ENCODE measurements at places on chromosomes 2 and 18.

- H3K36me3 ChIP-seq = no peaks in the 10 kb centered on the region
- no peaks in the 10 kb centered on the region for H3K4me1 ChIP-seq
- H3K27ac ChIP-seq = no peak overlapping the region
- H3K27me3 ChIP-seq = no peaks in the 10 kb centered on the region
- DNase-seq = no peak
- no peak overlapping the region for H3K4me3 ChIP-seq
These were observed 530.8 kb upstream of the ZNF804A start for GRCh38 chr2:184067502-184067901.

DNA sequence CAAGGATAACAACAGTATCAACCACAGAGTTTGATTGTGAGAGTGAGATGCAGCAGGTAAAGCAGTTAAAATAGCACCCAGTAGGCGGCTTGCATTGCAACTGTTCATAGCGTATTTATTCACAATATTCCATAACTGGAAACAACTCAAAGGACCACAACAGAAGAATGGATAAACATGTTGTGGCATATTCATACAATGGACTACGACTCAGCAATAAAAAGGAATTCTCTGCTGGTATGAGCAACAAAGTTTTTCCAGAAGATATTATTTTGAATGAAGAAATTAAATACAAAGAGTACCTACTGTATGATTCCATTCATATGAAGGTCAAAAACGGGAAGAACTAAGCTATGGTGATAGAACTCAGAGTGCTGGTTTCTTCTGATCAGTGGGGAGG is 25.2 kb downstream of the GPATCH11 start:
- no peak overlapping the region for H3K4me3 ChIP-seq
- H3K4me1 ChIP-seq = peaks cover 9% of the 10 kb centered on the region
- DNase-seq = no peak
- H3K36me3 ChIP-seq = peaks cover 25% of the 10 kb centered on the region
- no peak overlapping the region for H3K27ac ChIP-seq
- no peaks in the 10 kb centered on the region for H3K27me3 ChIP-seq

DNA sequence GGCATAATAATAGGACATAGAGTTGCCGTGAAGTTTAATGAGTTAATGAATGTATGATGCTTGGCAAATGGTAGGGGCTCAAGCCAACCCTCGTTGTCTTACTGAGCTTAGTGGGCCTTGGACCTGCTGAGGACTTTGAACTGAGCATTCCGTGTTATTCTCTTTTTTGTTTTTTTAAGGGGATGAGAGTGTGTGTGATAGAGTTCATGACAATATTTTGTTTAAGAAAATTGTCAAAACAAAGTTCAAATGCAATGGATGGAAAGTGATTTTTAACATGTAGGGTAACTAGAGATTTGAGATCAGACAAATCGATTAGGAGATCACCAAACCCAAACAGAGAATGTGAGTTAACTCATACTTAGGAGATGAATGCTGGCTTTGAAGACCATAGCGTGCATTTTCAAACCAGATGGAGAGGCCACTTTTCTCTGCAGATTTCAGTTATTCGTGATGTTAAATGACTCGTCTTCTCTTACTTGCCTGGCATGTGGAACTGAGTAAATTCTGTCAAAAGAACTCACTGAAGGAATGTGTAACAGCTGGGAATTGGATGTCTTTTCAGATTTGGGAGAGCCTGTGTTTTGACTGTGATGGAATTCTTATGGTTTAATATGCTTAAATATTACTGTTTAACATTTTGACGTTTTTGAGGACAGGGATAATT is 88.7 kb downstream of the NEDD4L start:
- no peaks in the 10 kb centered on the region for H3K4me1 ChIP-seq
- no peak overlapping the region for H3K4me3 ChIP-seq
- no peak overlapping the region for H3K27ac ChIP-seq
- H3K36me3 ChIP-seq = no peaks in the 10 kb centered on the region
- no peaks in the 10 kb centered on the region for H3K27me3 ChIP-seq
- DNase-seq = no peak

DNA sequence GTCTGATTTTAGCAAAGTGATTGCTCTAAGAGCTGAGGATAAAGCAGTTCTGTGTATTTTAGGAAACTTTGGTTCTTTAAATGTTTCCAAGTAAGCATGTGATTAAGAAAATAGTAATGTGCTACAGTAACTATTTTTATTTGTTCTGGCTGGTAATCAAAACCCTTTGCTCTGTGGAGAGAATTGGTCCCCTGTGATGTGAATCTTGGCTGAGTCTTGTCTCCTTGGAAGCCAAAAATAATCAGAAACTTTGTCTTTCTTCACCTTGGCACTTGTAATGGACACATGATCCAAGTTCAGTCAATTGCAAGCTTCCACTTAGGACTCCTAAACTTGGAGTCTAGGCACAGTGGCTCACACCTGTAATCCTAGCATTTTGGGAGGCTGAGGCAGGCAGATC is 422.7 kb upstream of the CDH20 start:
- no peaks in the 10 kb centered on the region for H3K36me3 ChIP-seq
- DNase-seq = no peak
- no peaks in the 10 kb centered on the region for H3K27me3 ChIP-seq
- H3K4me3 ChIP-seq = no peak overlapping the region

GRCh38 chr18:51088410-51088809 is 58.4 kb downstream of the SMAD4 start:
- H3K4me3 ChIP-seq = no peak overlapping the region
- no peak for DNase-seq
- H3K27ac ChIP-seq = no peak overlapping the region
- peaks cover 5% of the 10 kb centered on the region for H3K4me1 ChIP-seq

DNA sequence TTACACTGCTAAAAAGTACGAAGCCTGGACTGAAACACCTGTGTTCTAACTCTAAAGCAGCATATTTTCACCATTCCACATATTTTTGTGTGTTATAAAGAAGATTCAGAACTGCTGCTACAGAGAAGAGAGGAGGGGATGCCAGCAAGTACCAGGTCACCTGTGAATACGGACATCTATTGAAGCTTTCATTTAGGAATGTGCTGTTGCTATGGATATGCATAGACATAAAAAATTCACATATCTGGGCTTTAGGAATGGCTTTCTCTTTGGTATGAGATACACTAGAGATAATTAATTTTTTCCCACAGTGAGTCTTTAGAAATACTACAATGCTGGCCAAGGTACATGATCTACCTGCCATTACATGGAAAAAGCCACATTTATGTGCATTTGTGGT is 238.5 kb downstream of the WDR7 start:
- H3K27me3 ChIP-seq = no peaks in the 10 kb centered on the region
- H3K27ac ChIP-seq = no peak overlapping the region
- DNase-seq = no peak
- H3K4me1 ChIP-seq = peaks cover 9% of the 10 kb centered on the region

DNA sequence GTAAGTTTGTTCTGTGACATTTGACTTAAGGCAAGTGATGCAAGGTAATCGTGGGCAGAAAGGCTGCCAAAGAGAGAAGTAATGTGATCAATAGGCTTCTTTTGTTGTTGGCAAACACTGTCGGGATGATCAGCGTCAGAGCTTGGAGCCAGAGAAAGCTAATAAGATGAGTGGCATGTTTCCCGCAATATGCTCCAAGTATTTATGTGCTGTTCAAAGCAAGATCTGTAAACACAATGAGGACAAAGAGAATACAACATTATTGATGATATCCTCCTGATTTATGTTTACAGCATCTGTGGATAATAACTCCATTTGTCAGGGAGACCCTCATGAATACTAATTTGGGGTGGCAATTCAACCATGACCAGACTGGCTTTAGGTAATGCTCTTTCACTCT is 603.3 kb downstream of the TDRD15 start:
- H3K4me1 ChIP-seq = no peaks in the 10 kb centered on the region
- no peaks in the 10 kb centered on the region for H3K36me3 ChIP-seq
- H3K27me3 ChIP-seq = no peaks in the 10 kb centered on the region
- no peak overlapping the region for H3K4me3 ChIP-seq

DNA sequence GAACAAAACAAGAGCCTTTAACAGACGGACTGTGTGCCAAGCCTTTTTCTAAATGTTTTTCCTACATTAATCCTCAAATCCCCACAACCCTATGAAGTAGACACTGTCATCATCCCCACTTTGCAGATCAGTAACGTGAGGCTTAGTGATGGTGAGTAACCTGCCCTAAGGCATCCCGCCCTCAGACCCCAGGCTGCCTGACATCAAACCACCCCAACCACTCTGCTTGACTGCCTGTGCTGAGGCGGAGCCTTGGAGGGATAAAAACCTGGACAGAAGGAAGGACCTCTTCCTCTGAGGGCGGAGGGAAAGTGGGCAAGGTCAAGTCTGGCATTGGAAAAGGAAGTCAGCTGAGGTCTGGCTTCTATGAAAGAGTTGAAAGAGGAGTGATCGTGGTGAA is 104.6 kb downstream of the SP3 start:
- no peak for DNase-seq
- H3K27me3 ChIP-seq = no peaks in the 10 kb centered on the region
- no peaks in the 10 kb centered on the region for H3K4me1 ChIP-seq
- no peak overlapping the region for H3K4me3 ChIP-seq
- H3K36me3 ChIP-seq = no peaks in the 10 kb centered on the region
- H3K27ac ChIP-seq = no peak overlapping the region

DNA sequence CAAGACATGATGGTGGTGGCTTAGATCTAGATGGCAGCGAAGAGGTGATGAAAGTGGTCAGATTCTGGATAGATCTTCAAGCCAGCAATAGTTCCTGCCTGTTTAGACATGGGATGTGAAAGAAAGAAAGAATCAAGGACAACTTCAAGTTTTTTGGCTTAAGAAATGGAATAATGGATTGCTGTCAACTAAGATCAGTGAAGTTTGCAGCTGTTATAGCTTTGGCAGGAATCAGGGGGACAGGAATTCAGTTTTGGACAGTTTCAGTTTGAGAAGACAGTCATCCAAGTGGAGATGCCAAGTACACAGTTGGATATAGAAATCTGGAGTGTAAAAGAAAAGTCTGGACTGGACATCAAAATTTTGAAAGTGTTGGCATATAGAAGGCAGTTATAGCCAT is 283.7 kb upstream of the PKDCC start:
- no peak overlapping the region for H3K4me3 ChIP-seq
- no peak overlapping the region for H3K27ac ChIP-seq
- DNase-seq = no peak
- H3K36me3 ChIP-seq = no peaks in the 10 kb centered on the region
- no peaks in the 10 kb centered on the region for H3K4me1 ChIP-seq

- H3K27ac ChIP-seq = no peak overlapping the region
- no peaks in the 10 kb centered on the region for H3K36me3 ChIP-seq
- no peaks in the 10 kb centered on the region for H3K4me1 ChIP-seq
- H3K27me3 ChIP-seq = no peaks in the 10 kb centered on the region
- H3K4me3 ChIP-seq = no peak overlapping the region
These were observed 69.0 kb downstream of the LAMA3 start for GRCh38 chr18:23758281-23758680.

- no peaks in the 10 kb centered on the region for H3K27me3 ChIP-seq
- peaks cover 46% of the 10 kb centered on the region for H3K4me1 ChIP-seq
- H3K4me3 ChIP-seq = peak overlapping the region; percentile 42
- peak overlapping the region; percentile 99 for H3K27ac ChIP-seq
These were observed 95.4 kb downstream of the SOCS6 start for GRCh38 chr18:70384181-70384790.

GRCh38 chr2:136118819-136119716 is 1.1 kb upstream of the CXCR4 start:
- no peaks in the 10 kb centered on the region for H3K36me3 ChIP-seq
- no peak overlapping the region for H3K27ac ChIP-seq
- DNase-seq = no peak
- peaks cover 28% of the 10 kb centered on the region for H3K4me1 ChIP-seq

GRCh38 chr18:49368161-49368875 is 92.1 kb downstream of the DYM start:
- H3K27me3 ChIP-seq = no peaks in the 10 kb centered on the region
- H3K4me1 ChIP-seq = no peaks in the 10 kb centered on the region

DNA sequence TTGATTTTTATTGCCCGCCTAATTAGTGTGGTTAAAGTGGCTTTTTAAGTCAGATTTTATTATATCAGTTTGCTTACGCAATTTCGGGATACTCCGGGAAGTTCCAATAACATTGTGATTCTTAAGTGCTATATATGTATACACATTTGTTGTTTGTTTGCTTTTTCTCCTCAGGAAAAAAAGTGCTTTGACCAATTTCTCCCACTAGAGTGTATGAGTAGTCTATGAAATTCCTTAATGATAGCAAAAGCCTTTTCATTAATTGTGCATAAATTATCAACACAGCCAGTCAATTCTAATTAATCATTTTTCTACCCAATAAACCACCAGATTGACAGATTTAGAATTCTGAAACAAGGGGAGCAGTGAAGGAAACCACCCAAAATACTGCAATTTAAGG is 172.2 kb downstream of the DPP10 start:
- no peak overlapping the region for H3K27ac ChIP-seq
- no peak overlapping the region for H3K4me3 ChIP-seq
- H3K4me1 ChIP-seq = no peaks in the 10 kb centered on the region
- no peaks in the 10 kb centered on the region for H3K36me3 ChIP-seq
- H3K27me3 ChIP-seq = no peaks in the 10 kb centered on the region

GRCh38 chr2:240245184-240245583 is 104.7 kb upstream of the OTOS start:
- H3K27ac ChIP-seq = no peak overlapping the region
- DNase-seq = no peak
- H3K4me1 ChIP-seq = peaks cover 15% of the 10 kb centered on the region
- no peak overlapping the region for H3K4me3 ChIP-seq
- no peaks in the 10 kb centered on the region for H3K27me3 ChIP-seq
- no peaks in the 10 kb centered on the region for H3K36me3 ChIP-seq

GRCh38 chr18:45997700-45998151 is 30.6 kb upstream of the EPG5 start:
- no peak overlapping the region for H3K4me3 ChIP-seq
- no peak for DNase-seq
- H3K36me3 ChIP-seq = no peaks in the 10 kb centered on the region
- no peaks in the 10 kb centered on the region for H3K4me1 ChIP-seq
- no peak overlapping the region for H3K27ac ChIP-seq

DNA sequence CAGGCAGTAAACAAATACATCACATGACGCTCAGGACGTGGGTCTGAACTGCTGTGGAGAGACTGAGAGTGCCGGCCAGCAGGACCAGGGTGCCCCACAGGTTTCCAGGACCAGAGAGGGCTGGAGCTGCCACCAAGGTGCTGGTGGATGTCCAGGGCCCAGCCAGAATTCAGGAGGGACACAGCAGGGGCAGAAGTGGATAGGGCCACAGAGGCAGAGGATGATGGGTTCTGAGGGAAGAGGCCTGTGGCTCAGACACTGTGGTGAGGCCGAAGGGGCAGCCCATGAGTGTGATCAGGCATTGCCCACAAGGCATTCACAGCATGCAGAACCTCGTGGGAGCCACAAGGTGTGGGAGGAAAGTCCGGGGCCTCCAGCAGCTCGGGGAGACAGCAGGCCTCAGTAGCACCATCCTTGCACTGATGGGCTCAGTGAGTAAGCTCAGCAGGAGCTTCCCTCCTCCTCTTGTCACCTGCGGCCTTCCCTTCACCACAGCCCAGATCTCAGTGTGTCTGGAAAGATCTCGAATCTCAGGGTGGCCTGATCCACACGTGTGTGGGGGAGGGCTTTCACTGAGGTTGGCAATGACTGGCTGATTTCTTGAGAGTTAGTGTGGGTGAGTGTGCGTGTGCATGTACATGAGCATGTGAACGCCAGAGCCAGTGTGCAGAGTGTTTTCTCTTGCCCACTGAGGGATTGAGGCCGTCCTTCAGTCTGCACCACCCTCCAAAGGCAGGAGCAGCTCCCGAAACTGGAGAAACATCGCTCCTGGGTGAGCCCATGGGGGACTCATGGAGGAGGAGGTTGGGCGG is 181.8 kb upstream of the RAB6C start:
- H3K36me3 ChIP-seq = no peaks in the 10 kb centered on the region
- DNase-seq = no peak
- H3K4me1 ChIP-seq = no peaks in the 10 kb centered on the region
- no peak overlapping the region for H3K27ac ChIP-seq
- H3K27me3 ChIP-seq = peaks cover 22% of the 10 kb centered on the region

- H3K27me3 ChIP-seq = no peaks in the 10 kb centered on the region
- peaks cover 13% of the 10 kb centered on the region for H3K36me3 ChIP-seq
- peak; percentile 52 for DNase-seq
- H3K27ac ChIP-seq = no peak overlapping the region
These were observed 19.6 kb downstream of the TUBB6 start for GRCh38 chr18:12327510-12328178.

All from HCT116 (cell line).